ENCODE measurements at places on chromosomes 12 and 14.

GRCh38 chr14:100370003-100370402 lies 46.9 kb downstream of the SLC25A47 start:
- no peak for DNase-seq

DNA sequence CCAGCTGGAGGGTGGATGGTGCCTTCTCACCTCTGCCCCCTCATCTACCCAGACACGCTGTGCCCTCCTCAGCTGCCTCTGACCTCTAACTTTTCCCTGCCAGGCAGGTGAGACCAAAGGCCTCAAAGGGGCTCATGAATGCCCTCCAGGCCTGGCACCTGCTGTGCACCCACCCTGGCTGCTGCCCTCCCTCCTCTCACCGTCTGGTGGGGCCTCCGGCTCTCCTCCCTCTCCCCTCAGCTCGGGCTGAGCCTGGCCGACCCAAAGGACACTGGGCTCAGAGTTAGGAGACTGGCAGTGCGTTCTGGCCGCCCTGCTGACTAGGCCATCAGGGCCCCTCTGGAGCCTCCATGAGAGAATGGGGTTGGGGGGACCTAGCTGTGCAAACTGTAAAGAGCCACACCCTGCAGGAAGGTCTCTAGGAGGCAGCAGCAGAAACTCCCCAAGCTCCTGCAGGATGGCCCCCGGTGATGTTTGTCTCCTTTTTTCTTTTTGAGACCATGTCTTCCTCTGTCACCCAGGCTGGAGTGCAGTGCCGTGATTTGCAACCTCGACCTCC lies 40.3 kb upstream of the PPP1R13B start:
- DNase-seq, result no peak

- no peak for DNase-seq
These were observed 140.1 kb downstream of the ATP23 start for GRCh38 chr12:58081488-58081887.

GRCh38 chr14:69346710-69347109 lies 51.4 kb downstream of the ERH start:
- DNase-seq, result no peak

DNA sequence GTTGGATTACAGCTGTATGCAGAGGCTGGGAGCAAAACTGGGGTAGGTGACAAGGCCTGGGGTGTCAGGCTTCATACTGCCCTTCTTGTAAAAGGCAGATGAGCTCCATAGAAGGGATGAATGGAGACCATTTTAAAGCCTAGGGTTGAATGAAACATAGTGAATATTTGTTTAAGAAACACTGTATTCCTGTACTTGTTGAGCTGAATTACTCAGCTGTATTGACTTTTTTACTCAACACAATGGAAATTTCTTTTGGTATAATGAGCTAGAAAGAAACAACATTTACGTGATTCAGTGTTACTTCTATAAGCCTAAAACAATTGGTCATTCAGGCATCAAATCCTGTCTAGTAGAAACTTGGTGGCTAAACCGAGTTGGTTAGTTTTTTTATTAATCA lies 14.1 kb downstream of the ATP6V0A2 start:
- no peak for DNase-seq

DNA sequence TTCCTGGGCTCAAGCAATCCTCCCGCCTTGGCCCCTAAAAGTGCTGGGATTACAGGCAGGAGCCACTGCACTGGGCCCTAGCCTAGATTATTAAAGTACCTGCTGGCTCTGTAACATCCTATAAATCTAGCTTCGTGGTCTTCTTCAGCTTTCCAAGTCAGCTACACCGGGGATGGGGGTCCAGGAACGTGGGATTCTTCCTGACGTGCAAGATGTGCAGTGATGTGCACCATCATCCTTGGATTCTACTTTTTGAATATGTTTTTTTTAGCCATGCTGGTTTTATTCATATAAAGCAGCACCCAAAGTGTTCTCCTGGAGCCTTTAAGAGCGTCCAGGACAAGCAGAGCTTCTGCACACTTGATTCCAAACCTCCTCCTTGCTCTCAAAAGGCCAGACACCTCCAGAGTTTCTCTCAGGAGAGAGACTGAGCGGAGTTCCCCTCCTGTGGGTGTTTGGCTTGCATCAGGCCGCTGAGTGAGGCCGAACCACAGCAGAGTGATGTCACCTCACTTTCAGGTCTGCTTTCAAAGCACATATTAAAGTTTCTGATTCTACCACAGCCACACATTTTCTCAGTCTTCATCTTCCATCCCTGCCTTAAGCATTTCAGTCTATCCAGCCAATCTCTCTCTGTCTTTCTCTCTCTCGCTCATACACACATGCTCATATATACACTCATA lies 33.4 kb downstream of the VCPKMT start:
- DNase-seq, result no peak

GRCh38 chr12:93177208-93178153 lies 200.2 kb upstream of the NUDT4 start:
- DNase-seq, result no peak

- no peak for DNase-seq
These were observed 201.1 kb downstream of the PPFIA2 start for GRCh38 chr12:81558031-81558430.

DNA sequence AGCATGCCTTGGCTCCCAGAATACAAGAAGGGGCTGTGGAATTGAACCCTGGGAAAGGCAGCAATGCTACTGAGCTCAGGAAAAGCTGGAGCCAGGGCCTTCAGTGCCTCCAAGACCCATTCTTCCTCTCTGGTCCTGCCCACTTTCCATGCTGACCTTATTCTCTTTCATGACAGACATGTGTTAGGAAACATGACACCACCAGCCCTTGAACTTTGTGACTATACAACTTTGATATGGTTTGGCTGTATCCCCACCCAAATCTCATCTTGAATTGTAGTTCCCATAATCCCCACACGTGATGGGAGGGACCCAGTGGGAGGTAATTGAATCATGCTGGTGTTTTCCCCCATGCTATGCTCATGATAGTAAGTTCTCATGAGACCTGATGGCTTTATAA lies 408.2 kb downstream of the DPF3 start:
- DNase-seq, result no peak

DNA sequence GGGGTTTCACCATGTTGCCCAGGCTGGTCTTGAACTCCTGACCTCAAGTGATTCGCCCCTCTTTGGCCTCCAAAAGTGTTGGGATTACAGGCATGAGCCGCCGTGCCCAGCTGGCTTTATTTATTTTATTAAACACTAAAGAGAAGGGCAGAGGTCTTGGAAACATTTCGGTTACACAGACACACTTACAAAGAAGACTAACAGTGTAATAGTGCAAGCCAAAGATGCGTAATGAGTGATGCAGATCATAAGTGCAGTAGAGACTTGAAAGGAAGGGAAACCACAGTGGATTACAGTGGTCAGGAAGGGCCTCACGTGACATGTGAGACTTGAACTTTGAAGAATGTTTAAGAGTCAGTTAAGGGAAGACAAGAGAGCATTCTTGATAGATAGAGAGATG lies 33.9 kb upstream of the CDK17 start:
- DNase-seq, result no peak

DNA sequence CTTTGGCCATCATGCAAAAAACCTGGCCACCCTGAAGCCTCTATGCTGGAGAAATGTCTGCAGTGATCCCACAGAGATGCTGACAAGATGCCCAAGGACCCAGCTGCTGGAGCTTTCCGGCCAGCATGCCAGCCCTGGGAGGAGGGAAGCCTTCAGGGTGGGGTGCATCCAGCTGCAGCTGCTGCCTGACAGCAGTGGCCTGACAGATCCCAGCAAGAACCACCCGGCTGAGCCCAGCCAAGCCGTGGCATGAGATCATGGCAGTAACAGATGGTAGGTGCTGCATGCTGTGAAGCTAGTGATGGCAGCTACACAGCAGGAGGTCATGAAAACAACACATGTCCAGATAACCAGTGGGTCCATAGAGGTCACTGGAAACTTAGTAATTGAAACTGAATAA lies 13.8 kb downstream of the CLBA1 start:
- DNase-seq, result no peak

DNA sequence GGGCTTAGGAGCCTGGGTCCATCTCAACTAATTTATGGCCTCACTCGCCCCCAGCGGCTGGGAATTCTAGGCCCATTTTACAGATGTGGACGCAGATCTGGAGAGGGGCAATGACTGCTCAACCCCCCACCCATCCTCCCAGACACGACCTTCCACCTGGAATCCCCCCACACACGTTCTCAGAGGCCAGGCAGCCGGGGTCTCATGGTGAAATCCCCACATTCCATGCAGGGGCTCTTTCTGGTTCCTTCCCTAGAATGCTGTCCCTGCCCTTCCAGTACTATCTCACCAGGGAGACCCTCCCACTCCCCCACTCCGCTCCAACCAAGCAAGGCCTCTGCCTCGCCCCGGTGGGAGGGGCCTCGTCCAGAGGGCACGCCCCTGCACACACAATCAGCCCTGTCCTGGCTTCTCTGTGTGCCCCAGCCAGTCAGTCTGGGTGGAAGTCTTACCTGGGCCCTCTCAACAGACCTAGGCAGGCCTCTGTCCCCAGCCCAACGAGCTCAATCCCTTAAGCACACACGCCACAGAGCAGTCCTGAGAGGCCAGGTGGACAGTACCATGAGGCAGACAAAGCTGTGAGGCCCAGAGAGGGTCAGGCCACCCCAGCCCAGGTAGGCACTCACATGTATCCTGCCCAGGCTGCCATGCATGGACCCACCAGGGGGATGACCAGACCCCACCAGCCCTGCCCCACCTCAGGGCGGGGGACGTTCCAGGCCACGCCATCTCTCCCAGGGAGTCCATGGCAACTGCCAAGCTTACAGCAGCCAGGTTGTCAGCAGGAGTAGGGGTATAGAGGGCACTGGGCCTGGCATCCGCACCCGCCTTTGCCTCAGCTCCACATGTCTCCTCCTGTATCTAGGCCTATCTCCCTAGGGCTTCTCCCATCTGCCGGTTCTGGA lies 1.3 kb upstream of the ANKRD9 start:
- no peak for DNase-seq

DNA sequence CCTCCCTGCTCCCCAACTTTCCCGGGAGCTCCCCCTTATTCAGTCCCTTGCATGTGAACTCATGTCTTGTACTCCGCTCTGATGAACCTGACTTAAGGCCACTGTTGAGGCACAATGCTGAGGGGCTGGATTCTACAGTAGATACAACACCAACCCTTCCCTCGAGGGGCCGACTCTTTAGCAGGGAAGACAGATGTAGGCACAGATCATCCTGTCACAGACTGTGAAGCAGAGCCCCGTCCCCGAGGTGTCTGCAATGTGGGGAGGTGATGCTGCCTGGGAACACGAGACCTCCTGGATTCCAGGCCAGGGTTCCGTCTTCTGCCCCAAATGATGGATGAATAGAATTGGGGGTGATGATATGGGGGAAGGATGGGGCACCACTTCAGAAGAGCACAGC lies 175.1 kb downstream of the CHST11 start:
- no peak for DNase-seq

GRCh38 chr12:65334521-65334920 lies 56.0 kb downstream of the MSRB3 start:
- DNase-seq, result no peak

DNA sequence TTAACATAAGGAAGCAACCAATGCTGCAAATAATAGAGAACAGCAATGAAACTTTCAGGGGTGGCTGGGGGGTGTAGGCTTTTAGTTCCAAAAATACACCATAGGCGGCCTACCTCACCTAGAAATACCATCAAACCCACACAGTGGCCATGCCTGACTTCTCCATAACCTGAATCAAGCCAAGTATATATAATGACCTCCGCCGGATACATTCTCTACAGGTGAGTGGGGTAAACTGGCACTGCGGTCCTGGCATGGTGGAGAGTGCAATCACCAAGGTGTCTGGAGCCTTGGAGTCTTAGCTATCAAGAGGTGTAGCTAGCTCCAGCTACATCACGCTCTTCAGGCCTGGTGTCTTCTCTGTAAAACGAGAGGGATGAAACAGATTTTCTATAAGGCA lies 1.2 kb downstream of the ZBTB25 start:
- no peak for DNase-seq

DNA sequence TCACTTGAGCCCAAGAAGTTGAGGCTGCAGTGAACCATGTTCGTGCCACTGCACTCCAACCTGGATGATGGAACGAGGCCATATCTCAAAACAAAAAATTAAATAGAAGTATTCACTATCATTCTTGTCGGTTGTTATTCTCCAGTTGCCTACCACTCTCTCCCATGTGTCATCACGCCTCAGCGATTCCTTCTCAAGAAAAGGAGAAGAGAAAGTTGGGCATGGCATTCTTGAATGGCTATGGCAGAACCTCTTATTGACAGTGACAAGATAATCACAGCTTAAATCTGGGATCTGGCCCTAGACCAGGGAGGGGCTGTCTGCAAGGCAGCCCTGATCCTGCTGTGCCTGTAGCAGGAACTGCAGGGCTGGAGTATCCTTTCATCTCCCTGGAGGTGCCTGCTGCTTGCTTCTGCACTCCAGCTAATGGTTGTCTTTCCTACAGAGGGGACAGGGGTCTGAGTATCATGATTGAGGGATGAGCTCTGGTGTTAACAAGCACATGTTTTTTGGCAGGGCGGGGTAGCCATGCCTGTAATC lies 12.8 kb upstream of the MLEC start:
- no peak for DNase-seq

- no peak for DNase-seq
These were observed 19.8 kb upstream of the ZNF740 start for GRCh38 chr12:53160673-53161072.

- DNase-seq, result no peak
These were observed 191.7 kb upstream of the PPFIA2 start for GRCh38 chr12:81950871-81951270.

- no peak for DNase-seq
These were observed 58.3 kb upstream of the LTA4H start for GRCh38 chr12:96093543-96094196.

DNA sequence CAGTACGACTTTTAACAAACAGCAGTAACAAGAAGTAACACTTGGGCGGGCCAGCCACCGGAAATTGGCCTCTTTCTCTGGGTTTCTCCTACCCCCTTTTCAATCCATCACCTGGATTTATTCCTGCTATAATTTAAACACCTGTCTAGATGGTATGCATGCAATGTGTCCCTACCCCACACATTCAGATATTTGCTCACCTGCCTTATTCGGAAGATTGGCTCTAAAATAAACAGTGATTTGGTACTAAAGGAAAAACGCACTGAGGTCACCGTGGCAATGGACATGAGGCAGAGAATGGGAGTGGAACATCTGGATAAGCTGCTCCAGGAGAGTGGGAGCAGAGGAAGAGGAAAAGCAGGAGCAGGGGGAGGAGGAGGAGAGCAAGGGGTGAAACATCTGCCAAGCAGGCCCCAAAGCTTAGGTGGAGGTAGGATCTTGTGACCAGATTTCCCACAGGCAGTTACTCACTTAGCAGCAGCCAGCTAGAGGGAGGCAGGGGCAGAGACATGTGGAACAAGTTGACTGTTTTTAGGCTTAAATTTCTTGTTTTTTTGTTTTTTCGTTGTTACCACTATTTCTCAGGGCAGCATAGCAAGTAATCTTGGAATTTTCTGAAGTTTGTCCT lies 150.9 kb downstream of the TTLL5 start:
- no peak for DNase-seq

DNA sequence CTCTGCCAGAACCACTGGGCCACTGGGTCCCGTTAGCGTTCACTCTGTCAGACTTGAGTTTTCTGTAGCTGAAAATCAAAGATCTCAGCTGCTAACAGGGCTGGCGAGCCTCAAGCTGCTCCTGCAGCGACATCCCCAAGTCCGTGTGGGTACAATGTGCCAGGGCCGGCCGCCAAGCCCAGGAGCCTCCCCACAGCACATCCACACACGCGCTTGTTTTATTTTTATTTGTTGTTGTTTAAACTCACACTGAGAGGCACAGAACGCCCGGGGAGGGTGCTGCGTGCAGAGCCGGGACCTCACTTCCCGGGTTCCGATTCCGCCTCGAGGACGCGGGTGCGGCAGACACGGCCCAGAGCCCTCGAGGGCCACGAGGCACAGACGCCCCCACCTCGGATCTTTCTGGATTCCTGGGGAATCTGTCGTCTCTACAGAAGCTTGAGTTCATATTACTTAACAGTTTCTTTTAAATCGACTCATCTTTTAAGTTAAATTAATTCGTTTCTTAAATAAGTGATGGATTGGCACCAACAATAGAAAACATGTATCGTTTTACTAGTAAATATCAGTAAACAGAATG lies 9.3 kb downstream of the GALNT9 start:
- no peak for DNase-seq
